ENCODE measurements at places on chromosomes 7 and 10.

- peak; percentile 87 for DNase-seq
Observed at GRCh38 chr10:126060261-126060931, 164.0 kb downstream of the FANK1 start.

DNA sequence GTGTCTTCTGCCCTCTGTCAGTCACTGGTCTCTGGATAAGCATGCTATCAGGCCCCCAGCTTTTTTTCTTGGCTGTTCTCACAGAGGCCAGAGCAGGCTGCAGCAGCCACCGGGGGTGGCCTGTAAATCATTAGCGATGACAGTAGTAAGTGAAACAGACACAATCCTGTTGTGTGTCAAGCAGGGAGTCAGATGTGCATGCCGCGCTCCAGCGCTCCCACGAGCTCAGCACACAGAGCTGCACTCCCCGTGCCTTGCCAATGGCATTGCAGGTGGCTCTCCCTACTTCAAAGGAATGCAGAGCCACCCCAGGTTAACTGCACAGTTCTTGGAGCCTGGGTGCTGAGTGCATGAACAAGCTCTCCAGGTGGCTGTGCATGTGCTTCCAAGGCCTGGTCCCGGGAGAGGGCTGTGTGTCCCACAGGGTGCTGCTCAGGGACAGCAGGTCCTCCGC, 226.1 kb downstream of the GLRX3 start:
- no peak for DNase-seq

- peak; percentile 84 for DNase-seq
Observed at GRCh38 chr7:30789334-30789711, 18.1 kb downstream of the MINDY4 start.

GRCh38 chr10:74882427-74882826, 56.0 kb downstream of the KAT6B start:
- no peak for DNase-seq

DNA sequence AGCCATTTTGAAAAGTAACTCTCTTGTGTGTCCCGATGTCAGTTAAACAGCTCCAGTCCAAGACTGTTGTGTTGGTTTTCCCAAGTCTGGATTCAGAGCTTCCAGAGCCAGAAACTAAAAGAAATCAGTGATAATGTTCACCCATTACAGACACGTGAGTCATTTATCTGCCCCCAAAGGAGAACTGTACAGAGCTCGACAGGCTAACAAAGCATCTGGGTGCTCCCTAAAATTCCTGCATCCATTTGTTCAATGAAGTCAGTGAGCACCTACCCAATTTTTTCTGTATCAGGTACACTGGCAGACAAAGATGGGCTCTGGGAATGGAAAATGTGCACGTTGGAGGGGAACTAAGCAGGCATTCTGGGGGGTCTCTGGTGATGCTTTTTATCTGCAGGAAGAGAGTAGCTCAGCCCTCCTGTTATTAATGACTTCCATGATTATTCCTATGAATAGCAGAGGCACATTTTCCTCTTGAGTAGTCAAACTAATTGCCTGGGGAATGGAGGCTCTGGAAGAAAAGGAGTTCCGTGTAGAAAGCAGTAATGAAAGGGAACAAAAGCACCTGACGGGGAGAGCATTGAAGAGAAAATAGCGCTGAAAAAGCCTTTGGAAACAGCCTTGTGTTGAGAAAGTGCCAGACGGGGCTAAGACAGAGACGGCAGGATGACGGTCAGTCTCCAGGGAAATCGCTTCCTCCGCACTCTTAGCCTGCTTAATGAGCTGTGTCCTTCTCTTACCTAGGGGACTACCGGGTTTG, 75.3 kb downstream of the GAD2 start:
- no peak for DNase-seq

- no peak for DNase-seq
Observed at GRCh38 chr7:17617380-17617779, 318.9 kb downstream of the AHR start.

DNA sequence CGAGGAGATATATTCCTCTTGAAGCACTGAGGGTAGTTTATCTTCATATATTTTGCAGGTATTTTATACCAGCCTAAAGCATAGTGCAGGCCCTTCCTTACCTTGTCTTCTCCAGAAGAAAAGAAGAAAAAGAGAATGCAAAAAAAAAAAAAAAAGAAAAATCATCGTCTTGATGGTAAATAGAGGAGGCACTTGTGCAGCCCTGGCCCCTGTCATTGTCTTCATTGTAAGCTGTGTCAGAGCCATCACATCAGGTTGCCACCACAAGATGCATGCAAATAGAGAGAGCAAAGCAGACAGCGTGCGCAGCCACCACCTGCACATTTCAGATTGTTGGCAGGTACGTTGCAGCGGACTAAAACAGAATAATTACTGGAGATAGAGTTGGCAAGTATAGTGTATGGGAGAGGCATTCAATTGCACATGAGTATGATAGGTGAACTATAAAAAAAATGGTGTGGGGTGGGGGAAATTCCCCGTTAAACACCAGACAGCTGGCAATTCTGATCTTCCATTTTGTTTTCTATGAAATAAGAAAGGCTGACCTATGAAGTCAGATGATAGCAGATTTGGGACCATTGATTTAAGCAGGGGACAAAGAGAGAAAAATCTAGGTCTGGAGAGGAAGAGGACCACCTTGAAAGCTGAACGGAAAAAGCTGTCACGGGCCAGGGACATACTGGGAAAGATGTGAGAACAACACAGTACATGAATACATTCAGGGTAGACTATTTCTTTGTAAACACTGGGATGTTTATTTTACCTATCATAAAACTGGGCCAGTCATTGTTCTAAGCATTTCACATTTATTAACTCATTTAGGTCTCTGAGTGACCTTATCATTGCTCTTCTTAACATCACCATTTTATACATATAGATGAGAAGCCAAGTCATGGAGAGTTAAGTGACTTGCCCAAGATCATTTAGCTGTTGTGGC, 306.3 kb upstream of the SP8 start:
- no peak for DNase-seq

GRCh38 chr10:119191881-119192280, 13.3 kb upstream of the PRDX3 start:
- no peak for DNase-seq

DNA sequence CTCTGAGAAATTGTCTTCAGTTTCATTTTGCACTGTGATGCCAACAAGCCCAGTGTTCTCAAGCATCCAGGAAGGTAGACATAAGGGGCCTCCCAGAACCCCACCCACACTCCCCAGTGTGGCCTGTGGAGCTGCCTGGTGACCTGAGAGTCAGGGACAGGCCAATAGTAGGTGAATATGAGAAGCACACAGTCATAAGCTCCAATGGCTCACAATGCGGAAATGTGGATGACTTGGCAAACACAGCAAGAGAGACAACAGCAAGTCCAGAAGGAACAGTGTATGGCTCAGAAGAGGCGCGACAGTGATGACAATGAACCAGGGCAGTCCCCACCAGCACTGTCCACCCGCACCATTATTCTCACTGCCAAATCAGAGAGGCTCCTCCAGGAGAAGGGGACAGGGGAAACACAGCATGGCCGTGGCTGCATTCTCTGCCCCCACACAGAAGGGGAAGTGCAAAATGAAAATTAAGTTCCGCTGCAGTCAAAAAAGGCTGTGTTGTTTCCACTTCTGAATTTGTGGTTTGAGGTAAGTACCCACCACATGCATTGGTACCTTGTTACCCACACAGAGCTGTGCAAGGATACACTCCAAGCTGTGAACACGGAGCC, 419.8 kb downstream of the GRID1 start:
- DNase-seq: no peak

GRCh38 chr10:132943791-132944404, 1.5 kb upstream of the CFAP46 start:
- no peak for DNase-seq

DNA sequence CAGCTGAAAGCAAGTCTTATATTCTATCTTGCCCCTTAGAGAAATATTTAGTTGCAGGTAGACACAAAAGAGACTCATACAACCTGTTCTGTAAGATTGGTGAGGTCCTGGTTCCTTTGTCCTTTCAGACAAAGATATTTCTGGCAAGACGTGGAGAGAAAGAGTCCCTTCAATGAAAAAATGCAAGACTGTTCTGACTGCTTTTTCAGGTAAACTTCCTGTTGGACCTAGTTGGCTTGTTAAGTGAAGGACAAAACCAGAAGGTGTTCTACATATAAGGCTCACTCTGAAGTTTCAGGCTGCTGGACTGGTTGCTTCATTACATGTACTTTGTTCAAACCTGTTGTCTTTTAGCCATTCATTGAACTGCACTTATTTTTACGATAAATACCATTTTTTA, 119.0 kb upstream of the PTPRZ1 start:
- no peak for DNase-seq

DNA sequence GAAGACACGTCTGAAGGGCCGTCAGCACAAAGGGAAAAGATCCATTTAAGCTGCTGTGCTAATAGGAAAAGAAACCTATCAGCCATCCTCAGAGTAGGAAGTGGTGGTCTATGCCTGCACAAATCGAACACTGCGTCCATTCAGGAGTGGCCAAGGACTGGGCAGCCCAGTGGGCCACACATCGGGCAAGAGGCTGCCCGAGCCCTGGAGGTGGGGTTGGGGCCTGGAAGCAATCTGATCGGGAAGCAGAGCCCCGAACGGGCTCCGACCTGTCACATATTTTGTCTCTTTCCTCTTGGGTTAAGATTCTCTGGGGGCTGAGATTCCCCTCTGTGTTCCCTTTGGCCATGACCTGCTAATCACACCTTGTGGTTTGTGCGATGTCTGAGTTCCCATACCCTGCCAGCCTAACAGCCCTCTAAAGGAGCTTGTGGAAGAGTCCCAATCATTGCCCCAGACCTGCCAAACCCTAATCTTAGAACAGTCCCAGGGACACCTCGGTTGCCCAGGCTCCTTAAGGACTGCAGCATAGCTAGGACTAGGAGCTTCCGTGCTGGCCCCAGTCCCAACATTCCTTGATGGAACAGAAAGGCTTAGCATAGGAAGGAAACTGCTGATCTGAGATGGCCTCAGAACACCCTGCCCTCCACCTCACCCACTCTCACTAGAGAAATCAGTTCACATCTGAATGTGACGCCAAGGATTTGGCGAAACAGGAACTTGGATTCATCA, 77.9 kb upstream of the SAMD8 start:
- DNase-seq: no peak

- no peak for DNase-seq
Observed at GRCh38 chr7:127239814-127240213, 12.9 kb downstream of the GRM8 start.

Measured in LHCN-M2 (cell line).